ENCODE measurements at places on chromosomes 4 and X.

DNA sequence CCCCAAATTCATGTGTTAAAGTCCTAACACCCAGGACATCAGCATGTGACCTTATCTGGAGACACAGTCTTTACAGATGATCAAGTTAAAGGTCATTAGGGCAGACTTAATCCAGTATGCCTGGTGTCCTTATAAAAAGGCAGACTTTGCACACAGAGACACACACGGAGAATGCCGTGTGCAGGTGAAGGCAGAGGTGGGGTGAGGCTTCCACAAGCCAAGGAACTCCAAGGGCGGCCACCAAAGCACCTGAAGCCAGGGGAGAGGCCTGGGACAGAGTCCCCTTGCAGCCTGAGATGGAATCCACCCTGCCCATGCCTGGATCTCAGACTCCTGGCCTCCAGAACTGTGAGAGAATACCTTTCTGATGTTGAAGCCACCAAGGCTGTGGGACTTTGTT lies 26.1 kb upstream of the SORCS2 start:
- no peak for DNase-seq

DNA sequence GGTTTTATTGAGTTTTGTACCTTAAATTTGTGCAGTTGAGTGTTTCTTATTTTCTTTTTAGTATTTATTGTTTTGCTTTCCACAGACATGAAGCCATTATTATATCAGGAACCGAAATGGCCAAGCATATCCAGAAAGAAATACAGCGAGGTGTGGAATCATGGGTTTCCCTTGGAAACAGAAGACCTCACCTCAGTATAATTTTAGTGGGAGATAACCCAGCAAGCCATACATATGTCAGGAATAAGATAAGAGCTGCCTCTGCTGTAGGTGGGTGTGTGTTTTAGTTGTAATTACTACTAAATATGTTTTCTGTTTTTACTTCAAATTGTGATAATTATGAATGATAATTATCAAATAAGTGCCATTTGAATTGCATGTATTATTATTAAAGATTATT lies 16.5 kb downstream of the MTHFD2L start:
- no peak for DNase-seq

DNA sequence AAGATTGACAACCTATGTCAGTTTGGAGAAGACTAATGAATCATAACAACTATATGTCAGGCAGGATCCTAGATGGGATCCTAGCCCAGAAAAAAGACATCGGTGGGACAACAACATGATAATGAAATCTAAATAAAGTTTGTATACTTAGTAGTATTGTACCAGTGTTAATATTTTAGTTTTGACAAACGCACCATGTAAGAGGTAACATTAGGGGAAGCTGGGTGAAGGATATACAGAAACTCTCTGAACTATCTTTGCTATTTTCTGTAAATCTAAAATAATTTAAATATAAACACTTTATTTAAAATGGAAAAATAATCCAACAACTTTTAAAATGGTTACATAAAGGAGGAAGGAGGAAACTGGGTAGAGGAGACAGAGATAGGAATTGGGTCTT lies 105.6 kb upstream of the AP1S2 start:
- no peak for DNase-seq

DNA sequence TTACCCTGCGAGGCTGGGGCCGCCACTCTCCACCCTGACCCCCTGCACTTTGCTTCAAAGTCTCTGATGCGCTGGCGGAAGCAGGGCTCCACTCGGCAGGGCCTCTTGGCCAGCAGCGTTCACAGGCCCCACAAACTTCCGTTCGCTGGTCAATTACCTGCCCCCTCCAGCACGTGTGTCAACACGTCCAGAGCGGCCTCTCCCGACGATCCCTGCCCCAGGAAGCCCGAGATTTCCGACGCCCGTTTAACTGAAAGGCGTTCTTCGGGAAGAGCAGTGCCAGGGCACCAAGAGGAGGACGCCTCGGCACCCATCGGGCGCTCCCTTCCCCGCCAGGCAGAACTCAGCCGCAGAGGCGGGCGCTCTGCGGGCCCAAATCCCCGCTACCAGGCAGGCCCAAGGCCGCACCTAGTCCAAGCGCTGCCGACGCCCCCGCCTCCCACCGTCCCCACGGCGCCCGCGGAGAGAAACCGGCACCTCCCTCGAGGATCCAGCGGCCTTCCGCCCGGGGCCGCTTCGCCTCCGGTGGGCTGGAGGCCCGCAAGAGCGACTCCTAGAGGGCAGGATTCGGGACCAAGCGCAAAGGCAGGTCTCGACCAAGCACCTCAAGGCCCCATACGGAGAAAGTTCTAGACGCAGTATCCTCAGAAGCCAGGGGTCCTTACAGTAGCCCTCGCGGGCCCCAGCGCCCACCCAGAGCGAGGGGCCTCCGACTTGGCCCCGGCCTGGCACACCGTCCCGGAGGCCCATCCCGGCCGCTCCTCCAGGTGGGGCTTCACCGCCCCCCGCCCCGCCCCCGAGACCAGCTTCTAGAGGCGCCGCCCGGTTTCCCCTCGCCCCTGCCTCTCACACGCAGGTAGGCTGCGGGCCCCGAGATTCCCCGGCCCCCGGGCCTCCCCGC lies 586 bp downstream of the BCAP31 start:
- DNase-seq: peak; percentile 39

GRCh38 chrX:102658556-102658955 lies 7.3 kb downstream of the GPRASP1 start:
- no peak for DNase-seq

DNA sequence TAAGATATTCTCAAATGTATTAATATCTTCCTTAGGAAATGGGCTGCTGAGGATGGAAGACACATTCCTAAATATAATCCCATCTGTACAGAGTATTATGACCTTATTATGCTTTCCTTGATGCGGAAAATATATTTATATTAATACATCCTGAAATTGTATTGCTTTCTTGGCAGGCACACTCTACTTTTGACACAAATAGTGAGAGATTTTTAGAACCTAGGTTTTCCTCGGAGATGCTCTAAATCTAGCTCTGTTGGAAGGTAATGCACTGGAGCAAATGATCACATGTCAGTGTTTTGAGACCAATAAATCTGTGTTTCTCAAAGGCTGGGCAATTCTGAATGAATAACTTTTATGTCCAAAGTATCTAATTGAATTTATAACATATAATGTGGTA lies 94.3 kb upstream of the MAGEC2 start:
- no peak for DNase-seq

- no peak for DNase-seq
Measured at GRCh38 chr4:174252412-174252811, 31.1 kb downstream of the FBXO8 start.

DNA sequence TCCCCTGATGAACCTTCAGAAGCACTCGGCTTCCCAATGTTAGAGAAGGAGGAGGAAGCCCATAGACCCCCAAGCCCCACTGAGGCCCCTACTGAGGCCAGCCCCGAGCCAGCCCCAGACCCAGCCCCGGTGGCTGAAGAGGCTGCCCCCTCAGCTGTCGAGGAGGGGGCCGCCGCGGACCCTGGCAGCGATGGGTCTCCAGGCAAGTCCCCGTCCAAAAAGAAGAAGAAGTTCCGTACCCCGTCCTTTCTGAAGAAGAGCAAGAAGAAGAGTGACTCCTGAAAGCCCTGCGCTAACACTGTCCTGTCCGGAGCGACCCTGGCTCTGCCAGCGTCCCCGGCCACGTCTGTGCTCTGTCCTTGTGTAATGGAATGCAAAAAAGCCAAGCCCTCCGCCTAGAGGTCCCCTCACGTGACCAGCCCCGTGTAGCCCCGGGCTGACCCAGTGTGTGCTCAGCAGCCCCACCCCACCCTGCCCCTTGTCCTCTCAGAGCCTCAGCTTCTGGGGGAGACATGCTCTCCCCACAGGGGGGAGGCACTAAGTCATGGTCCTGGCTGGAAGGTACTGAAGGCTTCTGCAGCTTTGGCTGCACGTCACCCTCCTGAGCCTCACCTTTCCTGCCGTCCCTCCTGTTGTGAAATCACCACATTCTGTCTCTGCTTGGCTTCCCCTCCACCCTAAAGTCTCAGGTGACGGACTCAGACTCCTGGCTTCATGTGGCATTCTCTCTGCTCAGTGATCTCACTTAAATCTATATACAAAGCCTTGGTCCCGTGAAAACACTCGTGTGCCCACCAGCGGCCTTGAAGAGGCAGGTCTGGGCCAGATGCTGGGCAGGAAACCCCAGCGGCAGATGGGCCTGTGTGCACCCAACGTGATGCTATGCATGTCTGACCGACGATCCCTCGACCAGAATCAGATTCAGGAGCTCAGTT lies 34.7 kb downstream of the NOP14 start:
- DNase-seq: no peak

- DNase-seq: no peak
Measured at GRCh38 chr4:24871210-24871609, 41.6 kb downstream of the CCDC149 start.

GRCh38 chr4:83150653-83151330 lies 36.3 kb upstream of the PLAC8 start:
- no peak for DNase-seq

DNA sequence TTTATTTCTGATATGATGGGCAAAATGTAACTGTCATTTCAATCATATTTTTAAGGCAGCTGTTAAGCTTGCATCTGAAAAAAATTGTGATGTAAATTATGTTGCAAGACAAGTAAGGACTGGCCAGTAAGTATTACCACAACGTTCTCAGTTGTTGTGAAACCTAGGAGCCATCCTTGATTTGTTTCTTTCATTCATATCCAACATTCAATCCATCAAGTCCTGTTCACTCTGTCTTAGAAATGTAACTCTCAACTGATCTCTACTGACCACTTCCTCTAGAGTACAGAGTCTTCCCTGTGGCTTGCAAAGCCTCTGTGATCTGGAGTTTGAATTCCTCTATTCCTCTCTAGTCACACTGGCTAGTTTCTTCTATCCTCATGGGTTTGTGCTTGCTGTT lies 161.4 kb upstream of the MAD2L1 start:
- DNase-seq: no peak

DNA sequence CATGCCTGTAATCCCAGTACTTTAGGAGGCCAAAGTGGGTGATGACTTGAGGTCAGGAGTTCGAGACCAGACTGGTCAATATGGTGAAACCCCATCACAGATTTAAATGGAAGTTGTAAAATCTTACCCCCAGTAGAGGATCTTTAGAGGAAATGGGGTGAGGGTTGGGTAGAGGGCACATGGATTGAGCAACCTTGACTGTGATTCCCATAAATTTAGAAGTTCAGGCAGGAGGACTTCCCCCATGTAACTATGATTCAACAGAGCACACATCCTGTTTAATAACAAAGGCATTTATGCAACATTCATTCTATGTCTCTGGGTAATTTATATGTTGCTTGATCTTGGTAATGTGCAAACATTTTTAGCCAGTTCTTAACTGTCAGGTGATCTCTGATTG lies 143.1 kb downstream of the RBM47 start:
- no peak for DNase-seq

DNA sequence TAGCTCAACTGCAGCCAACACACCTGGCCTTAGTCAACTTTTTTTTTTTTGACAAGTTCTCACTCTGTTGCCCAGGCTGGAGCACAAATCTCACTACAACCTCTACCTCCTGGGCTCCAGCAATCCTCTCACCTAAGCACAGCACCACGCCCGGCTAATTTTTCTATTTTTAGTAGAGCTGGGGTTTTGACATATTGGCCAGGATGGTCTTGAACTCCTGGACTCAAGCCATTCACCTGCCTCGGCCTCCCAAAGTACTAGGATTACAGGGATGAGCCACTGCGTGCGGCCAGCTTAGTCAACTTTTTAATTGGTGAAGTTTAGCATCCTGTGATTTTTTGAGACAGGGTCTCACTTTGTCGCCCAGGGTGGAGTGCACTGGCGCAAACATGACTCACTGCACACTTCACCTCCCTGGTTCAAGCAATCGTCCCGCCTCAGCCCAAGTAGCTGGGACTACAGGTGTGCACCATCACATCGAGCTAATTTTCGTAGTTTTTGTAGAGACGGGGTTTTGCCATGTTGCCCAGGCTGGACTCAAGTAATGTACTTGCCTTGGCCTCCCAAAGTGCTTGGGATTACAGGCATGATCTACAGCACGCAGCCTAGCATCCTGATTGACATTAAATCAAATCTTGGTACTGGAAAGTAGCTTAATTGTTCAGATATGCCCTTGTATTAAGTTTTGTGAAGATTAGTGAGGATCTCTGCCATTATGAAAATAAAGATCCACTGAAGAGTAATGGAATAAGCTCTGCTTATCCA lies 8.3 kb downstream of the HNRNPDL start:
- DNase-seq: no peak

DNA sequence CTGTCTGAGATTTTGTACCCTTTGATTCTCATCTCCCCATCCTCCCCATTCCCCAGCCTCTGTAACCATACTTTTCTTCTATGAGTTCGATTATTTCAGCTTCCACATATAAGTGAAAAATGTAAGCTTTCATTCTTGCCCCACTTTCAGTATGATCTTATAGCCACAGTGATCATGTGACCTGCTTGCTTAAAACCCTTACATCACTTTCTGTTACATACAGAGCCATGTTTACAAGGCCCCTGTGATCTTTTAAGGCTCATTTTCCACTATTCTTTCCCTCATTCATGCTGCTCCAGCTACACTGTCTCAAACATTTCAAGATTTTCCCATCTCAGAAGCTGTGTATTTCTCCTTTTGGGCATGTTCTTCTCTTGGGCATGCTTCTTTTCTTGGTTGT lies 147.7 kb downstream of the DCK start:
- no peak for DNase-seq

GRCh38 chr4:146029939-146030710 lies 91.5 kb upstream of the ZNF827 start:
- no peak for DNase-seq

GRCh38 chr4:120209706-120210105 lies 143.1 kb upstream of the MAD2L1 start:
- no peak for DNase-seq

DNA sequence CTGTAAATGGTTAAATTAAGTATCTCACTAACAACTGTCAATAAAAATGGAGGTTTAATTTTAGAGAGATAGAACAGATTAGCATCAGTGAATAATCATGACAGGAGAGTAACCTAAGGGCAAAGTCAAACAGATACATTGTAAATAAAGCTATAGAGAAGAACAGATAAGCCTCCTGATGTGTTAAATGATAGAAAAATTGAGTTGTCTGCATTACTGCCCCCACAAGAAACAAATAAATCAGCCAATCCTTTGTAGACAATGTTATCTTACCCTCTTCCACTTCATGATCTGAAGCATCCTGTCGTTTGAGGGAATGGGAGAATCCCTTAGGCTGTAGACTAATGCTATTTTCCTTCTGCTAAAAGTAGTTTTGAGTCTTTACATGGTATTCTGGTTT lies 147.8 kb downstream of the PCDH18 start:
- no peak for DNase-seq

- DNase-seq: no peak
Measured at GRCh38 chr4:37241647-37242046, 2.9 kb upstream of the NWD2 start.

DNA sequence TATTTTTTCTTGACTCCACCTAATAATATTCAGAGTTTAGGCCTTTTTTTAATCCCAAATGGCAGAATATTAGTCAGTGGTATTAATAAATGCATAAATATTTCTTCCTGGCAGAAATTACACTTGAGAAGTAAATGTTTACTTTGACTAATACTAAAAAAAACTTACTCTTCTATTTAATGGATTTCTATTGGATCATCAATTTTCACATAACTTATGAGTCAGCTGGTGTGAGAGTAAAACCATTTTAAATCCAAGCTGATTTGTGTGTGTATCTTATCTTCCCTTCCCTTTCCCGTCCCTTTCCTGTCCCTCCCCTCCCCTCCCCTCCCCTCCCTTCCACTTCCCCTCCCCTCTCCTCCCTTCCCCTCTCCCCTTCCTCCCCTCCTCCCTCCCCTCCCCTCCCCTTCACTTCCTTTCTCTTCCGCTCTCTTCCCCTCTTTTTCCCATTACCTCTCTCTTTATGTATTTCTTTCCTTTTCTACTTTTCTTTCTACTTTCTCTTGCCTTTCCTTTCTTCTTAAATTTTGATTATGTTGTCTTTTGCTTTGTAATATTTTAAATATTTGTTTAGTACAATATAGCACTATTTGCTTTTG lies 630.1 kb upstream of the EPHA5 start:
- no peak for DNase-seq

Data from activated gamma-delta T cell treated with anti-CD3 and anti-CD28 coated beads, Interleukin-2, amount 50 U/mL, for 16 hours (primary cell).